ENCODE measurements at places on chromosomes 12 and 14. TPM values are rescaled to one million over a fixed set of nuclear protein-coding genes. Genes with fewer than 3 reads are reported as not detected.

The POU6F1 gene
- 4.9 TPM for total RNA-seq

The KRT2 gene
- not detected for total RNA-seq

The IKBIP gene
- total RNA-seq = 6.8 TPM

The VDR gene
- total RNA-seq = 140 TPM

DNA sequence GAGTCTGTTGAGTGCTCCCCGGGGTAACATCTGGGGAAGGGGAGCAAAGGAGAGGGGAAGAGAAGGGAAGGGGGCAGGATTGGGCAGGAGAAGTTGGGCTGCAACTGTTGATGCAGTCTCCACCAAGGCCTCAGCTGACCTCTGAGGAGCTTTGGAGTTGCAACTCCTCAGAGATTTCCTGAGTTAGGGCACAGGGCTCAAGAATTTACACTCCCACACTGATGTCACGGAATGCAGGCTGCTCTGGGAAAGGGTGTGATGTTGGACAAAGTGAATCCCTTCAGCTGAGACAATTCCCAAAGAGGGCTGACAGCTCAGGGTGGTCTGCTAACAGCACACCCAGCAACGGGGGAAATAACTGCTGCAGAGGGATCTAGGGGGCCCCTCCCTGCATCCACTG lies 295.6 kb downstream of the PCNX1 start:
- H3K36me3 ChIP-seq = no peaks in the 10 kb centered on the region
- H3K4me3 ChIP-seq = no peak overlapping the region
- no peaks in the 10 kb centered on the region for H3K27me3 ChIP-seq
- H3K27ac ChIP-seq = no peak overlapping the region

GRCh38 chr12:88552610-88553079 lies 27.6 kb downstream of the KITLG start:
- H3K27me3 ChIP-seq = no peaks in the 10 kb centered on the region
- peaks cover 17% of the 10 kb centered on the region for H3K4me1 ChIP-seq
- no peak overlapping the region for H3K4me3 ChIP-seq
- no peaks in the 10 kb centered on the region for H3K36me3 ChIP-seq

GRCh38 chr14:57482120-57482519 lies 11.5 kb downstream of the CCDC198 start:
- DNase-seq = no peak
- no peak overlapping the region for H3K27ac ChIP-seq
- no peaks in the 10 kb centered on the region for H3K4me1 ChIP-seq
- no peak overlapping the region for H3K4me3 ChIP-seq

DNA sequence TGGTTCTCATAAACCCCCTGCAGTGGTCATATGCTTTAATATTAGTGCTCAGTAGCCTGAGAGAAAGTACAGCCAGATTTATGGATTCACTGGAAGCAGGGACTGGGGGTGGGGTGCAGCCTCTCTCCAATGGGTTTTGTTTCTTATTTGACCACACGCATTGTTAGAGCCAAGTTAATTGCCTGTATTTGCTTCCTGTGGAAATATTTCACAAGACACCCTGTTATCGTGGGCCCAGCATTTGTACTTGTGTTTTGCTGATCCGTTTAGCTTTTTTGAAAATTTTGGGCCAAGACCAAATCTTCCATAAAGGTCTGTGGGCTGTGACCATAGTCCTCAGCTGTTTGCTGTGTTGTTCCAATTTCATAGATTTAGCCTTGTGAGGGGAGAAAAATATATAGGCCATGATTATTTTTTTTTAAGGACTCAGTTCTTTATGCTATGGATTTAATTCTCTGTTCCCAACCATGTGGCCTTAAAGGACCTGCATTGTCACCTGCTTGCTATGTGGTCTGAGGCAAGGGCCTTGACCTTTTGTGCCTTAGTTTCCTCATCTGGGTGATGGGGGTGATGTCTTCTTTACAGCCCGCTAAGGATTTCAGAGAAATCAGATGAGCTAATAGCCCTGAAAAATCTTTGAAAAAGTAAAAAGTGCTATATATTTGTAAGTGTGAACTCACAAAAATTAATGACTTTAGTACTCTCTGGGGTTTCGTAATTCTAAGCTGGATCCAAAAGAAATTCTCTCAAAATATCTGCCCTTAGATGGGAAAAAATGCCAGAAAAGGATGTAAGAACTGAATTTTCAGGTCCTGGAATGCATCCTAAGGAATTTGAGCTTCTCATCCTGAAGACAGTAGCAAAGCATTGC lies 370.2 kb downstream of the DPF3 start:
- no peak overlapping the region for H3K4me3 ChIP-seq
- no peaks in the 10 kb centered on the region for H3K27me3 ChIP-seq
- no peak overlapping the region for H3K27ac ChIP-seq
- no peak for DNase-seq

- H3K4me3 ChIP-seq = no peak overlapping the region
- H3K36me3 ChIP-seq = no peaks in the 10 kb centered on the region
- no peaks in the 10 kb centered on the region for H3K4me1 ChIP-seq
- no peaks in the 10 kb centered on the region for H3K27me3 ChIP-seq
These were observed 233.8 kb downstream of the FBXL14 start for GRCh38 chr12:1360441-1361210.

DNA sequence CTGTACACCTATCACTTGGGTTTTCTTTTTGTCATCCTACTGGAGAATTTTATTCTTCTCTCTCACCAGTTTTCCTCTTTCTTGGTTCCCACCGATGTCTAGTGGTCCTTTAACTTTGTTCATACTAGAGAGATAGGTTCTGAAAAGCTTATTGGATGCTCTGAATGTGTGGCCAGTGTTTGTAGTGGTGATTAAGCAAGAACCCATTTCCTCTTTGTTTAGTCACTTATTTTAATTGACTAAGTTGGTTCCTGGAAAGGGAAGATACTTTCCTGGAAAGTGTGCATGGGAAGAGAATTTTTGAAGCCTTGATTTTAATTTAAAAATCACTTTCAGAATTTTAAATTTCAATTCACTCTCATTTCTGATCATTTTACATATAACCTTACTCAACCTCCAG lies 127.2 kb downstream of the OTOGL start:
- no peaks in the 10 kb centered on the region for H3K4me1 ChIP-seq
- H3K4me3 ChIP-seq = no peak overlapping the region
- H3K27me3 ChIP-seq = no peaks in the 10 kb centered on the region
- no peak overlapping the region for H3K27ac ChIP-seq

All from colonic mucosa (tissue), 4 donors.